ENCODE measurements at places on chromosomes 7 and 10.

DNA sequence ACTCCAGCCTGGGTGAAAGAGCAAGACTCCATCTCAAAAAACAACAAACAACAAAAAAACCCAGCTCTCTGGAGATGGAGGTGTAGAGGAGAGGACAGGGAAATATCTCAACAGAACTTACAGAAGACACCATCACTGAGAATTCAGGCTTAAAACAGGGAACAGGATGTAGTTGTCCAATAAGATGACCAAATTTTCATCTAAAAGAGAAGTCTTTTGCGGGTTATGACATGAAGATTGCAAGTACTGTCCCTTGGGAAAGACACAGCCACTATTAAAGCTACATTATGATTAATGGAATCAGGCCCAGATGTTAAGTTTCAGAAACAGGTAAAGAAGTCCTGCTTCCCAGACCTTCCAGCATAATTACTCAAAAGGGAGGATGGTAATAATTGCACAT is 235.2 kb upstream of the NRP1 start:
- DNase-seq, result no peak

DNA sequence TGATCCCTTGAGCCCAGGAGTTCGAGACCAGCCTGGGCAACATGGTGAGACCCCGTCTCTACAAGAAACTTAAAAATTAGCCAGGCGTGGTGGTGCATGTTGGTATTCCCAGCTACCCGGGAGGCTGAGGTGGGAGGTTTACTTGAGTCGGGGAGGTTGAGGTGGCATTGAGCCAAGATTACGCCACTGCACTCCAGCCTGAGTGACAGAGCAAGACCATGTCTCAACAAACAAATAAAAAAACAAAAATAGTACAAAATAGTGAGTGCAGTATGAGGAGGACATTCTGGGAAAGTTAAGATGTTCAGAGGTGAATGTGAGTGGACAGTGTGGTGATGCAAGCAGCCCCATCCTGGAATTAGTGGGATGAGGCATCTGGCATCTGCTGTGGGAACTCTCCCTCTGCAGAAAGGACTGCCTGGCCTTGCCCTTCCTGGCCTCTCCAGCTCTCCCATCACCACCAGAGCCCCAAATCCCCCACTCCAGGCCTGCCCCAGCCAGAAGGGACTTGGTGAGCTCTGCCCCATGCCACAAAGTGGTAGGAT is 96.6 kb upstream of the PARD3 start:
- no peak for DNase-seq

- DNase-seq, result no peak
These were observed 9.3 kb upstream of the CLEC5A start for GRCh38 chr7:141956084-141956483.

DNA sequence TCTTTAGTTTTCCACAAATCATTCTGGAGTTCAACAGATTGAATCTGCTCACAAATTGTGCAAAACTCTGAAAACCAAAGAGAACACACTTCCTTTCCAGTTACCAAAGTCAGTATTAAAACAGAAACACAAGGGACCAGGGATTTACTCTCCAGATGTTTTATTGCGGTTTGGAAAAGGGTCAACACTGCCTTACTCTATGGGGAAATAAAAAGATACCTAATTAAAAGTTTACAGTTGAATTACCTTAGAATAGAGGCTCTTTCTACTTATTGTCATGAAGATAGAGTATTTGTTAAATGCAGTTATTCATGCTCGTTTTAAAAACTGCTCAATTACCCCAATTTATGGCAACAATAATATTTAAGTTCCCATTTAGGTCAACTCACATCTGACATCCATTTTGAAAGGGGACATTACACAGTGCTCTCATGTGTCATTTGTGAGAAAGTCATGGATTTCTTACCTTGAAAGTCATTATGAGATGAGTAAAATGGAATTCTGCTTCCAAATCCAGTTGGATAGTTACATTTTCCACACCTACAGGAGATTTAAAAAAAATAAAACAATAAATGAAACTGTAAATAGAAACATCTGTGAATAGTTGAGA is 8.4 kb downstream of the LAMB1 start:
- no peak for DNase-seq

DNA sequence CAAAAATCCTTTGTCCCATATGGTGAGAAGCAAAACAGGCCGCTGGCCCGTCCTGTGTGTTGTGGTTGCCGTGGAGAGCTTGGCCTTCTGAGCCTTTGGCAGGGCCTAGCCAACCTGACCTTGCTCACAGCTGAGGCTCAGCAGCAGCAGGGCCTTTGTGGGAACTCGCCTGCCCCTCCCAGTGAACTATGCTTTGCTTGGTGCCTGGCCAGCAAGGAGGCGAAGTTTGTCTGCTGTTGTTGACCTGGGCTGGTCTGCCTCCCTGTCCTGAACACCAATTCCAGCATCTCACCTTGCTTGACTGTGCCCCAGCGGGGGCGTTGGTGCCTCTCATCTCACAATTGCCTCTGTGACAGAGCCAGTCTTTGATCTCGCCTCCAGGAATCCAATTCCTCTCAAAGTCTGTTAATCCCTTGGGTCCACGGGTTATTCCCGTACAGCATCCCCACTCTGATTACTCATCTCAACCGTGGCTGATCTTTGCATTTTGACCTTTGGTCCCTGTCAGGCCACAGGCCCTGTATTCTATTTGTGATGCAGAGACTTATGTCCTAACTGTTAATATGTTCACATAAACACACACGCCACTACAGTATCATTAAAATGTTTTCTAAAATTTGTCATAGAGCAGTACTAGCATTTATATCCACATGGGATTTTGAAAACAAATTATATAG is 22.6 kb downstream of the EPDR1 start:
- peak; percentile 53 for DNase-seq

- DNase-seq, result no peak
These were observed 98.5 kb downstream of the SRI start for GRCh38 chr7:88121335-88121734.

DNA sequence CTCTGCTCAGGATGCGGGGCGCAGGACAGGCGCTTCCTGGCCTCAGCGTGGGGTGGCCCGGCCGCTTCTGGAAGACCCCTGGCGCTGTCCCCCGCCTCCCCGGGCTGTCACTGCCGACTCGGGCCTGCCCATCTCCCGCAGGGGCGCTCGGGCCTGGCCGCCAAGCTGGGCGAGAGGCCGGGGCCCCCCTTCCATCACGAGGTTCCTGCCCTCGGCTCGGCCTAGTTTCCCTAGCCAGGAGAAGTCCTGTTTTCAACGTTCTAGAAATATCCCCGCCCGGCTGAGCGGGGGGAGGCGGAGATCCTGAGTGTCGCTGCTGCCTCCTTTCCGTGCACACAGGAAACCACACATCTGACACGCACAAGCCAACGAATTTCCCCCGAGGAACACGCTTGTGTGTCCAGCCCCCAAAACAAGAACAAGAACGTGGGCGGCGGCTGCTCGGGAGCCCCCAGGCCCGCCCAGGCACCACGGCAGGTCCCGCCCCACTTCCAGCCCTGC is 33.7 kb downstream of the AP5Z1 start:
- DNase-seq, result no peak

DNA sequence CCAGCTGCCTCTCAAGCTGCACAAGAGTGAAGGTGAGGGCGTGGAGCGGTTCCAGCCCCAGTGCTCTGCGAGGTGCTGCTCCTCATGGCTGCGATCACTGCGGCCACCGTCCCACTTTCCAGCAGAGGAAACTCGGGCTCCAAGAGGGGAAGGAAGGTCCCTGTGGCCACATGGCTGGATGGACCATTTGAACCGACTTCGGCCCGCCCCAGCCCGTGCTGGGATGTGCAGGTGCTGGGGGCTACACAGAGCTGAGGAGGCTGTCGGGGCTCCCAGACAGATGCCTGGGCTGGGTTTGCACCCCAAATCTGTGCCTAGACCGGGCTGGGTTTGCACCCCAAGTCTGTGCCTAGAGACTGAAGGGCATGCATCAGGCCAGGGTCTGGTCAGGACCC is 186.6 kb downstream of the DNAJB6 start:
- DNase-seq, result no peak

GRCh38 chr10:5670662-5671375 is 4.4 kb upstream of the ASB13 start:
- DNase-seq, result no peak

- no peak for DNase-seq
These were observed 80.7 kb downstream of the THSD7A start for GRCh38 chr7:11751315-11751714.

DNA sequence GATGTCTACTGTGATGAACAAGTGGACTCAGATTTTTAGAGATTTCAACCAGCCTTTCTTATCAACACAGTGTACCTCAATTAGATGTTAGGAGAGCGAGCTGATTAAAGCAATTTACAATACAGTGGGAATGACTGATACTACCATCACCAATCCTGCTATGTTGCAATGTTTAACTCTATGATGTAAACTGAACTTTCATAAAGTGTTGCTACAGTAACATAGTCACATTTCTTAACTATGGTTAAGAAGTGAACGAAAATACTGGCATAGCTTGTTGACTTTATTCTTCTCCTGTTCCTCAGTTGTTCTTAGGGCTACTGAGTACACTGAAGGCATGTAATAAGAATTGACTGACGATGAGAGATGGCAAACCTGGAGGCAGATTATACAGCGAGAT is 139.8 kb downstream of the MYOF start:
- no peak for DNase-seq

GRCh38 chr7:2986561-2986960 is 57.1 kb downstream of the CARD11 start:
- no peak for DNase-seq

DNA sequence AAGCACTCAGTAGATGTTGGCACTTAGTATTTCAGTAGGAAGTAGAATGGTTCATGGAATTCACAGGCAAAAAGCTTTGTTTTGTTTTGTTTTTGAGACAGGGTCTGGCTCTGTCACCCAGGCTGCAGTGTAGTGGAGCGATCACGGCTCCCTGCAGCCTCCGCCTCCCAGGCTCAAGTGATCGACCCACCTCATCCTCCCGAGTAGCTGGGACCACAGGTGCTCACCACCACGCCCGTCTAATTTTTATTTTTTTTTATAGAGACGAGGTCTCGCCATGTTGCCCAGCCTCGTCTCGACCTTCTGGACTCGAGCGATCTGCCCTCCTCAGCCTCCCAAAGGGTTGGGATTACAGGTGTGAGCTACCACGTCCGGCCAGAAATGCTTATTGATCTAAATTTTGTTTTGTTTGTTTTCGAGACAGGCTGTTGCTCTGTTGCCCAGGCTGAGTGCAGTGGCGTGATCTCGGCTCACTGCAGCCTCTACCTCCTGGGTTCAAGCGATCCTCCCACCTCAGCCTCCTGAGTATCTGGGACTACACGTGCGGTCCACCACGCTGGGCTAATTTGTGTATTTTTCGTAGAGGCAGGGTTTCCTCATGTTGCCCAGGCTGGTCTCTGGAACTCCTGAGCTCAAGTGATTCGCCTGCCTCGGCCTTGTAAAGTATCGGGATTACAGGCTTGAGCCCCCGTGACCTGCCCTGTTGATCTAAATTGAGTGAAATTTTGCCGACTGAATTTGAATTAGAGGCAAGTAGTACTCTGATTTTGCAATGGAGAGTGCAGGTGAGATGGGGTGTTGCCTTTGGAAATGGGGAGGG is 1.7 kb downstream of the GLRX3 start:
- DNase-seq, result no peak

DNA sequence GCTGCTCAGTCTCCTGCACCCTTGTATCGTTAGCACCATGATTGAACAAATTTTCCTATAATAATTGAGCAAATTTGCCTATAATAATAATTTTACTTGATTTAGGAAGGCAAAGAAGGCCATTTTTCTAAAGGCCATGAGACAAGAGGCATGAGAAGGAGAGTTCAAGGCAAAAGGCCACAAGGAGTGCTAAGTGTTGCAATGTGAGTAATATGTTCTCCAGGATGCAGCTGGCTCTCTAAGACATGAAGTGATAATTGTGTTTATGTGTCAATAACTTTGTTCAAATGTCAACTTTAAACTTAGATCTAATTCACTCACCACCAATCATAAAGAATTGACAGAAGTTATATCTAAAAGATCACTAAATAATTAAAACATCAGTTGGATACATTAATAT is 53.8 kb downstream of the SGCE start:
- no peak for DNase-seq

GRCh38 chr10:109902992-109903947 is 20.0 kb downstream of the XPNPEP1 start:
- peak; percentile 14 for DNase-seq

DNA sequence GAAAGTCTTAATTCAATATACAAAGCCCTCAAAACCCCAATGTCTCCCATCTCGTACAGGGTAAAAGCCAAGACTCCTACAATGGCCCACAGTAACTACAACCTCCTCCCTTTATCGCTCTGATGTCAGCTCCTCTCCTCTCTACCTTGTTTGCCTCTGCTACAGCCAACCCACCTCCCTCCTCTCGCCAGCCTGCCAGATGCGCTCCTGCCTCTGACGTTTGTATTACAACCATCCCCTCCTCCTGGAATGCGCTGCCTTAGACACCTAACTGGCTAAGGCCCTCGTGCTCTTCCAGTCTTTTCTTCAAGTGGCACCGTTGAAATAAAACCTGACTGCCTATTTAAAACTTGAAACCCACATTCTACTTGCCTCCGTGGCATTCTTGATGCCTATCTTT is 115.3 kb upstream of the MYO3A start:
- no peak for DNase-seq

GRCh38 chr10:79477456-79477855 is 32.0 kb upstream of the ZCCHC24 start:
- no peak for DNase-seq

DNA sequence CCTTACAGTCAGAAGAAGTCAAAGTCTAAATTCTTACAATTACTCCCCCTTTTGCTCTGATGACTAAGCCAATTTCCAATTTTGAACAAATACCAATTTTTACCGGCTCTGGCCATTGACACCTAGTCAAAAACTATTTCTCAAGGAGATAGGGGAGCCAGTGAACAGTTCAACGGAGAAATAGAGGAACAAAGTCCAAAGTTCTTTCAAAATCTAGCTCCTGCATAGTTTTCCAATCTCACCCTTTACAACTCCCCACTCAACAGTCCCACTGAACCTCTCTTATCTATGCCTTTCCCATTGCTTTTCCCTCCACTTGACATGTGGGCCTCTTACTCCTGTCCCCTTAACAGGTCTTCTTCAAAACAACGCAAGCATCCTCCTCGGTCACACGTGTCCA is 192.9 kb downstream of the DOCK4 start:
- DNase-seq, result no peak

DNA sequence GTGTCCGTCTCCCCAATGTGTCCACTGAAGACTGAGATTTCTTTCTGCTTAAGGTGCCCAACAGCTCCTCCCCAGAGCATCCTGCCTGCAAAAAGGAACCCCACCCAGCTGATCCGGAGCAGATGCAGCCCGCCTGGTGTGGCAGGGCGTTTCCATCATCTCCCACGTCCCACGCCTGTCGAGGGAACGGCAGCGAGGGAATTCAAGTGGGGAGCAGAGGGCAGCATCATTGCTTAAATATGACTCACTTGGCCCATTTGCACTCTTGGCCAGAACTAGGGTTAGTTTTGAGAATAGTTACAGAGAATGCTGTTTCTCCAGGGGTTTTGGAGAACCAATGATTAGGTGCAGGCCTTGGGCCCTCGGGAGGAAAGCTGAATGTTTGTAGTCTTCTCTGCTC is 20.8 kb downstream of the VWA2 start:
- DNase-seq, result no peak
